CD8-positive, alpha-beta memory T cell (primary cell): ENCODE measurements at places on chromosomes 16 and 17.

DNA sequence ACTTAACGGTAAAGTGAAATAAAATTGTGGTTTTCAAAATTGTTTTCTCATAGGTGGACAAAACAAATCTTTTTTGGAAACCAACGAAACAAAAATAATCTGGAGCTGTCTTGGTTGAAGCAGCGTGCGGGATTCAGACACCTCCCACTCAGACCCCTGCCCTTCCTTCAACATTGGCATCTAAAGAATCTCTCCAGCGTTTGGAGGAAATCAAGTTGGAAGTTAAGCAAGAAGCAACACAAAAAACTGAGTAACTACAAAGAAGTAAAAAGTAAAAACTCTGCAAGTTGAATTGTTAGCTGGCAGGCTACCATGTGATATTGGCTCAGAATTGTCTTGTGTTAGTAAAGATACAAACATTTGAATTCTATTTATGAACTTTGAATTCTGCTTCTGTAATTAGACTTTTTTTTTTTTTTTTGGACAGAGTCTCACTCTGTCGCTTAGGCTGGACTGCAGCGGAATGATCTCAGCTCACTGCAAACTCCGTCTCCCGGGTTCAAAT lies 361.0 kb upstream of the PMFBP1 start:
- no peak for DNase-seq

- DNase-seq = no peak
Measured at GRCh38 chr16:15881794-15882379, 6.5 kb downstream of the CEP20 start.

- no peak for DNase-seq
Measured at GRCh38 chr16:24850289-24850938, 4.7 kb downstream of the SLC5A11 start.

GRCh38 chr17:17723354-17724261 lies 42.4 kb downstream of the RAI1 start:
- no peak for DNase-seq

- DNase-seq = peak; percentile 10
Measured at GRCh38 chr17:48131216-48131824, 23.8 kb downstream of the SNX11 start.

DNA sequence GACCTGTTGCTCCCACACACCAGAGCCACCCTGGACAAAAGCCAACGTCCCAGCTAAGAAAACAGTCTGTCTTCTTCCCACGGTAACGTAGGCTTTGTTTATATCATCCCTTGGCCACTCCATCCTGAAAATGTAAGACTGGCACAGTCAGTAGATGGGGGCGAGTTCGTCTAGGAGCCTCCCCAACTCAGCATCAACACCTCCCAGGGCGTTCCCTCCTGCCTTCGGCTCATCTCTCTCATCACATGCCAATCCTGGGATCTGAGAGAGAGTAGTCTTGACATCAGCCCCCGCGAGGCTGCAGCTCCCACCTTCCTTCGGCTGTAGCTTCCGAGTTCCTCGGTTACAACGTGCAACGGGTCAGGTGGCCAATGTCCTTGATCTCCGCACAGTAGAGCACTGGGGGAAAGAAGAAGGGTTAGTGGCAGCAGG lies 894 bp downstream of the RNF227 start:
- DNase-seq = no peak

- DNase-seq = no peak
Measured at GRCh38 chr16:339680-340079, 12.8 kb downstream of the AXIN1 start.

DNA sequence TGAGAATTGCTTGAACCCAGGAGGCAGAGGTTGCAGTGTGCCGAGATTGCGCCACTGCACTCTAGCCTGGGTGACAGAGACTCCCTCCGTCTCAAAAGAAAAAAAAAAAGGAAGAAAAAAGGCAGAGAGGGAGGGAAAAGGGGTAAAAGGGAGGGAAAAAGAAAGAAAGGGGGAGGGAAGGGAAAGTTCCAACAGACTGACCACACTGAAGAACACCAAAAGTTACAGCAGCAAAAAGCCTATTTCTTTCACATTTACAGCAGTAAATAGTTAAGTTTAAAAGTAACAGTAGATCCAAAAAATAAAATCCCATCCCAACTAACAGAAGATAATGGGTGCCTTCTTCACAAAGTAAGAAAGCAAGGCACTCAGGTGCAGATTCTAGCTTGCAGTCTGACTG lies 36.9 kb upstream of the C17orf78 start:
- no peak for DNase-seq

- DNase-seq = no peak
Measured at GRCh38 chr16:12798846-12799245, 4.8 kb downstream of the CPPED1 start.

GRCh38 chr17:31521632-31522283 lies 130.3 kb downstream of the RAB11FIP4 start:
- DNase-seq = no peak

GRCh38 chr17:13378361-13378760 lies 223.4 kb downstream of the HS3ST3A1 start:
- no peak for DNase-seq

GRCh38 chr16:72094266-72094610 lies 591 bp downstream of the DHX38 start:
- DNase-seq = no peak

DNA sequence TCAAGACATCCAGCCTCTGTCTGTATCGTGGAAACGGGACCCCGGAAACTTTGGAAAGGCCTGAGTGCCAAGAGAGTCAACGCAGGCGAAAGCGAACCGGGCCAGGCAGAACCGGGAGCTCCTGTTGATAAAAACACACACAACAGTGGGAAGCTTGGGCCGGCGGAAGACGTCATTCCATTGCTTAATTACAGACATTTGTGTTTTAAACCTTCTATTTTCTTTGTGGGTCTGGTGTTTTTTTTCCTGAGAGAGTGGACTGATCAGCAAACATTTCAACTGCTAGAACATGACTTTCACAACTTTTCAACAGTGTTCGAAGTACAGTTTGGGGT lies 878 bp upstream of the RNF157 start:
- no peak for DNase-seq
